ENCODE measurements at places on chromosomes 1 and 21. TPM values are rescaled to one million over a fixed set of nuclear protein-coding genes. Genes with fewer than 3 reads are reported as not detected.

DNA sequence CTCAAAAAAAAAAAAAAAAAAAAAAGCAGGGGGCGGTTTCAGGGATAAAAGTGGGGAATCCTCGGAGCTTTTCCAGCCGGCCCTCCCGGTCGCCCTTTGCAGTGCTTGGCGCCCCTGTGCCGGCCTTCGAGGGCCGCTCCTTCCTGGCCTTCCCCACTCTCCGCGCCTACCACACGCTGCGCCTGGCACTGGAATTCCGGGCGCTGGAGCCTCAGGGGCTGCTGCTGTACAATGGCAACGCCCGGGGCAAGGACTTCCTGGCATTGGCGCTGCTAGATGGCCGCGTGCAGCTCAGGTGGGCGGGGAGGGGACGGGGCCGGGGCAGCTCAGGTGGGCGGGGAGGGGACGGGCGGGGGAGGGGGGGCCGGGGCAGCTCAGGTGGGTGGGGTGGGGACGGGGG lies 25.3 kb downstream of the RNF223 start:
- DNase-seq, result no peak

DNA sequence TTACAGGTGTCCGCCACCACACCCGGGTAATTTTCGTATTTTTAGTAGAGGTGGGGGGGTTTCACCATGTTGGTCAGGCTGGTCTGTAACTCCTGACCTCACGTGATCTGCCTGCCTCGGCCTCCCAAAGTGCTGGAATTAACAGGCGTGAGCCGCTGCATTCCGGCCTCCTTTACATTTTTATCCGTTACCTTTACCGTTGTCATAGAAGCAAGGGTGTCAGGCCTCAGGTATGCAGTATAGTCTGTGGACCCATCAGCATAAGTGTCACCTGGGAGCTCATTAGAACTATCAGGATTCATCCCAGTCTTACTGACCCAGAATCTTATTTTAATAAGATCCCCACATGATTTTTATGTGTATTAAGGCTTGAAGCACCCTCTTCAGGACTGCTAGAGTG lies 5.4 kb downstream of the CDC42 start:
- no peak for DNase-seq

DNA sequence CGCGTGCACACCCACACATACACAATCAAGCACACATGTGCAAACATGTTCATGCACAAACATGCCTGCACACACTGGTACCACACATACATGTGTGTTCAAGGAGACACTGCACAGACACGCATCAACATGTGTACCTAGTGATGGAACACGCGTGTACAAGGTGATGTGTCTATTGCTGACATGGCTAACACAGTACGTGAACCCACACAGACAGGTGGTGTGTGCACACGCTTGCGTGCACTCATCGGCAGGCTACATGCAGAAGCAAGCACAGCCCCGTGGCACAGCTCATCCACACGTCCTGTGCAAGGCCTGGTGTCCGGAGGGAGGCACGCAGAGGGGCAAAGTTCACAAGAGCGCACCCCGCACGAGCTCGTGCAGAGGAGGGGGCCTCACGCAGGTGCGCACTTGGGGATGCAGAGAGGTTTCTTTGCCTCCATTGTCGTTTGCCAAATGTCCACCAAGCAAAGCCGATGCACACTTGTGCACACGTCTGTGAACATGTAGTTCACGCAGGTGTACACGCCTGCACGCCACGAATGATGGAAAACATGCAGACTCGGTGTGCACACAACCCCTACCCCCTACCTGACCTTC lies 969 bp downstream of the ACAP3 start:
- no peak for DNase-seq

- no peak for DNase-seq
These were observed 15.7 kb upstream of the FGR start for GRCh38 chr1:27650539-27651175.

DNA sequence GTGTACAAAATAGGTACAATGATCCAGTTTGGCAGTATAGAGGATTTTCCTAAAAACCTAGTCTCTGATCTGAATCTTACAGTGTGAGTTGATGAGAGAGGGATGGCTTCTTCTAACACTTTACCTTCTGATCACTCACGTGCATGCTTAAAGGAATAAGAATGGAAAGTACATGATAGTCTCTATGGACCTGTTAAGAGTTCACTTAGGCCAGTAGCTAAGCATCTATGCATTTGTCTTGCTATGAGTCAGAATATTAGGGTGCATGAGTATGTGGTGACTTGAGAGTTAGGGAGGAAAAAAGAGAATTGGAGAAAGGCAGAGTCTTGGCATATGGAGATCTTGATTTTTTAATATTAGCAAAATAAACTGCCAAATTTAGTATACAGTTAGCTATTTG lies 206.3 kb downstream of the COL11A1 start:
- DNase-seq, result no peak

GRCh38 chr21:28132713-28133112 lies 860.0 kb downstream of the LTN1 start:
- no peak for DNase-seq

GRCh38 chr1:25716320-25716719 lies 83.7 kb upstream of the SELENON start:
- DNase-seq, result no peak

GRCh38 chr1:205208811-205209210 lies 2.7 kb downstream of the DSTYK start:
- DNase-seq, result no peak

DNA sequence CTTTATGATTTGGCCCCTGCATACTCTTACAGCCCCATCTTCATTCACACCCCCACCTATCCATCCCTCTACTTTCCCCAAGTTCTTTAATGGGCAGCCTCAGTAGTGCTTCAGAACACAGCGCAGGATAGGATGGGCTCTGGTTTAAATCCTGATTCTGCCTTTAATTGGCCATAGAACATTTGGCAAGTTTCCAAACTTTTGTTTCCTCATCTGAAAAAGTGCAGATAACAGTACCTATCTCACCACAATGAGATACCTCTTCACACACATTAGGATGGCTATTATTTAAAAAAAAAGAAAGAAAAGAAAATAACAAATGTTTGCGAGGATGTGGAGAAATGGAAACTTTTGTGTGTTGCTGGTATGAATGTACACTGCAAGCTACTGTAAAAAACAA lies 142.5 kb upstream of the VANGL1 start:
- no peak for DNase-seq

DNA sequence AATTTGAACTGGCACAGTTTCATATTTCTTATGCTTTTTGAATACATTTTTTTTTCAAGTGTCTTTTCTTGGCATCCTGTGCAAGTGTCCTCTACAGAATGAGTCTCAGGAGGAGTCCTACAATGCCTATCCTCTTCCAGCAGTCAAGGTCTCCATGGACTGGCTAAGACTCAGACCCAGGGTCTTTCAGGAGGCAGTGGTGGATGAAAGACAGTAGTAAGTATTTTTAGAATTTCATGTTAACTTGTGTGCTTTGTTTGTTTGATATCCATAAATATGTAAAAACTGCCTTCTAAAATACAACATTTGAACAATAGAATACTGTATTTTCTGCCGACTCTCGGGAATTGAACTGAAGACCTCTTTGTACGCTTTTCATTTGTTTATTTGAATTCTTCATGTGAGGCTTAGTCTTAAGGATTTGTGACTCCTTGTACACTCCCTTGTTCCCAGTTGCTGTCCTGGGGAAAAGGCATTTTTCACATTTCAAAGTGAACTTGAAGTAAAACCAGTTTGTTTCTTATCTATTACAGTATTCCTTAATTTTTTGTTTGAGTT lies 56.6 kb downstream of the NCF2 start:
- no peak for DNase-seq

DNA sequence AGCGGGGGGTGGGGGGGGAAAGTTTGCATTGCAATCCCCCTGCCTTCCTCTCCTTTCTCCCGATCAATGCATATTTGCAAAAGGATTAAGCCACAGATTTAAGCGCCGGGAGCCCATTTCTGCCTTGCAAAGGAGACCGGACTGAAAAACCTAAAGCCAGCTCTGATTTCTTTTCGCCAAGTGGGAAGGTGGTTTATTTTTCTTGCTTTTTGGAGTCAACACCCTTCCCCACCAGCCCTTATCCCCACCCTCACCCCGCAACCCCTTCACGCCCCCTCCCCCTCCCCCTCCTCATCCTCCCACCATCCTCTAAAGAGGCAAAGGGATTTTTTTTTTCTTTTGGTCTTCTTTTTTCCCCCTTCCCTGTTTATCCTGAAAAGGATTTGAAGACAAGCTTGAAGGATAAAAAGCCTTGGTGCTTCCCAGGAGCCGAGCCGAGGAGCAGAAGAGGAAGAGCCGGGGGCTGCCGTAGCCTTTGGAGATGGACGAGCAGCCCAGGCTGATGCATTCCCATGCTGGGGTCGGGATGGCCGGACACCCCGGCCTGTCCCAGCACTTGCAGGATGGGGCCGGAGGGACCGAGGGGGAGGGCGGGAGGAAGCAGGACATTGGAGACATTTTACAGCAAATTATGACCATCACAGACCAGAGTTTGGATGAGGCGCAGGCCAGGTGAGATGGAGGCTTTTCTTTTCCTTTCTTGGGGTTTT lies 513 bp downstream of the PBX1 start:
- no peak for DNase-seq

- no peak for DNase-seq
These were observed 5.9 kb downstream of the CNIH3 start for GRCh38 chr1:224621813-224622682.

DNA sequence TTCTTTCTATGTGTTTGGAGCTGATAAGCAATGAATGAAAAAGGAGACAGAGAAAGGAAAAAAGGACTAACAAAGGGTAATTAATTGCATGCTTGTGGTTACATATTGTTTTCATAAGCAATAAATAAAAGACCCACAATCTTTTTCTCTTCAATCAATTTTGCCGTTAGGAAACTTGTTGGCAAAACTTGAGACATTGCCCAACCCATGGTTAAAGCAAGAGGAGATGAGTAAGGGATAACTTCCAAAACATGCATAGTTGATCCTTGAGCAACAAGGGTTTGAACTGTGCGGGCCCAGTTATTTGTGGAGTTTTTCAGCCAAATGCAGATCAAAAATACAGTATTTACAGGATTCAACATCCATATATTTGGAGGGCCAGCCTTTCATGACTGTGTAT lies 572.4 kb downstream of the AMY1C start:
- no peak for DNase-seq

GRCh38 chr1:7644961-7645750 lies 125.9 kb upstream of the VAMP3 start:
- no peak for DNase-seq

GRCh38 chr1:235161685-235162327 lies 756 bp upstream of the RBM34 start:
- DNase-seq, result no peak

DNA sequence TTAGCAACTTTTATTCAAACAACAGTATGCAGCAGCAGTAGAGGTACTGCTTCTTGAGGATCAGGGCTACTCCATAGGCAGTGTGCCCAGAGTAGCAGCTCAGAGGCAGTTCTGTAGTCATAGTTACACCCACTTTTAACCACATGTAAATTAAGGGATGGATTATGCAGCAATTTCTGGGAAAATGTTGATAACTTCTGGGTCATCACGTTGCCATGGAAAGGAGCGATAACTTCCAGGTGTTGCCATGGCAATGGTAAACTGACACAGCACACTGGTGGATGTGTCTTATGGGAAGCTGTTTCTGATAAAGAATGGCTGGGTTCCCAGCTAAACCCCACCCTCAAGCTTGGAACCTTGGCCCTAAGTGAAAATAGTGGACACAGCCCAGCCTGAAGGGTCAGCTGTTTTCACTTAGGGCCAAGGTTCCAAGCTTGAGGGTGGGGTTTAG lies 29.0 kb upstream of the PLA2G2A start:
- no peak for DNase-seq

- DNase-seq, result no peak
These were observed 698.3 kb downstream of the ADGRL2 start for GRCh38 chr1:82499022-82499421.

DNA sequence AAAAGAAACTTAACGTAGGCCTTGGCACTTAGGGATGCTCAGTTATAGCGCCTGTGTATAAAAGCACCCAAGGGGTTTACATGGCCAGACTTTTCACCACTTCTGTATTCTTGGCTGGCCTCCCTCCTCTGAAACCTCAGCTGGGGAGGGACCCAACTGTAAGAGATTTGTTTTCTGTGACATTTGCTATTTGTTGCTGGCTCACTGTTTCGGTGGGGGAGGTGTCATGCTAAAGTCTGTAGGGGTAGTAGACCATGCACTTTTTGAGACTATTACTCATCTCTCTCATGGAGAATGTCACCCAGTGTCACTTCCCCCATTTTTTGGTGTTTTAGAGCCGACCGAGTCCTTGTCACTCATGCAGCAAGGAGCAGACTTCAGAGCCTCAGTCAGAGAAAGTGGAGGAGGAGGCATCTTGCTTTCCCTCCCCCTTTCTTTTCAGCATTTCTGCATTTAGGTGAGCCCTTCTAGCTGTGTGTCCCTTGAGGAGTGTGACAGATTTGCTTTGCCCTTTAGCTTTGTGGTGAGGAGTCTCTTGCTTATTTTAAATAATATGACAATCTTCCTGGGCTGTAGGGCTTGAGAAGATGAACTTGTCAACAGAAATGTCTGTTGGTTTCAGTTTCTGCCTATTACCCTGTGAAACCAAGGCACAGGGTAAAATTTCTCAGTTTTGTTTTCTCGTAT lies 160.1 kb downstream of the FASLG start:
- DNase-seq, result no peak

DNA sequence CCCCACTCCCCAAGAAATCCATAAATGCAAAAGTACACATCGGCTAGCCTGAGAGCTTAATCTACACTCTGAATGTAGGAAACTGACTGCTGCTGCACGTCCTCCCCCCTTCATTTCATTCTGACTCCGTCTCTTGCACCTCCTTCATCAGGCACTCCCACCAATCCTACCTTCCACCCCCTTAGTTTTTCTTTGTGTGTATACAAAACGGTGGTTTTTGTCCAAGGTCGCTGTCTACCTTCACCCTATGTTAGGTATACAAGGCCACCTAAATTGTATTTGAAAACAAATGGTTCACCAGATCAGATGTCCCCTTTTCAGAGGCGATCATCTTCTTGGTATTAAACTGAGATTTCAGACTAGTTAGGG lies 1.9 kb downstream of the WDR26 start:
- no peak for DNase-seq

DNA sequence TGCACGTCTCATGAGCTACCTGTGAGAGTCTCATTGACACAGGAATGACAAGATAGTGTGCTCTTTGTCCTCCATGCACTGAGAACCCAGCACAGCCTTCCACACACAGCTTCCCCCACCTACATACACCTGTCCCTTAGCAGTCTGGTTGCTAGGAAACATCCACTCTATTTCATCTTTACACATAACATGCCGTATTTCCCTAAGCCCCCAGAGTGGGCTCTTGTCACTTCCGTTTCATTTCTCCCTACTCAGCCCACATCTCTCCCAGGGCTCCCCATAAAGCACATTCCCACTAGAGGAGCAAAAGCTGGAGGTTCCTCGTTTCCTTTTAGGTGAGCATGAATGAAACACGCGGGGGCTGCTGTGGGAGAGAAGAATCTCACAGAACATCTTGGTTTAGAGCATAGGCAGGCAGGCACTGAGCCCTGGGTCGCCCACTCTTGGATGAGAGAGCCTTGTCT lies 137.1 kb downstream of the ETS2 start:
- no peak for DNase-seq

Gene HES2
- 2.2 TPM for total RNA-seq

Gene C8A
- total RNA-seq, result not detected

Gene NBPF4
- total RNA-seq, result not detected

Gene OR2L13
- not detected for total RNA-seq

Gene BATF3
- total RNA-seq, result 4.0 TPM

Gene DIO1
- not detected for total RNA-seq

Gene DHDDS
- 28.9 TPM for total RNA-seq

Gene TTLL7
- total RNA-seq, result 24.7 TPM

Gene EPS8L3
- 0.34 TPM for total RNA-seq

Gene NPL
- 6.8 TPM for total RNA-seq

Gene PLCH2
- 41.0 TPM for total RNA-seq

Gene FBXO2
- 14.1 TPM for total RNA-seq

Gene F5
- total RNA-seq, result 1.1 TPM

Gene FNDC5
- 19.1 TPM for total RNA-seq
